ENCODE measurements at places on chromosomes 3 and 15.

DNA sequence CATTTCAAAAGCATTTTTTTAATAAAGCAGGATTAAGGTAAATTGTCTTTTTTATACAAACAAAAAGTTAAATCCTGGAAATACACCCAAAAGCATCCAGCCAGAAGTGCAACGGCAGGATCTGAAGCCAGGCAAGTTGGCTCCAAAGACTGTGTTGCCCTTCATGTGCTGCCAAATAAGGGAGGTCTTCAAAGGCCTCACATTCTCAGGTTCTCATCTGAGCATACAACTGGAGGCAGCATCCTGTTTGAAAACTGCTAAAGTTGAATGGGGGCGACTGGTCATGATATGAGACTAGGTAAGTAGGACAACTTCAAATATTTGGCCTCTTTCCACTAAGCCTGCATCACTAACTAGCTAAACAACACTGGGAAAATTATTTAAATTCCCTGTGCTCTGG lies 52.2 kb downstream of the IMPG2 start:
- no peak for DNase-seq

DNA sequence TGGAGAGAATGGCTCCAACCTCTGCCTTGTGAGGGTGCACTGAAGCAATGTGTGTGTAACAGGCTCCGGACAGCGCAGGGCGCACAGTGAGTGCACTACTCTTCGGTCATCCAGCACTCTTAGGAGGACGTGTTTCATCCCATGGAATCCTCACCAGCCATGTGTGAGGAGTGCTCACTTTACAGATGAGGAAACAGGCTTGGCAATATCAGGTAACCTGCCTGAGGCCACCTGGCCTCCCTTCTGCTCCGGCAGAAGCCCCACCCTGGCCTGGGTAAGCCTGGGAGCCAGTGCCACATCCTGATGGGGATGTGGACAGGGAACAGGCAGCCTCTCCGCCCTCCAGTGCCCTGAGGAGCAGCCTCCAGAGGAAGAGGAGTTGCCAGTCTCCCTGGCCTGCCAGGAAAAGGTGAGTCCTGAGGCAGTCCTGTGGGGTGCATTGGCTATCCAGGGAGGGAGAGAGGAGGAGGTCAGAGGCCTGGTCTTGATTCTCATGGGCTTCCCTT lies 39.4 kb upstream of the LIMD1 start:
- no peak for DNase-seq

- DNase-seq = no peak
Observed at GRCh38 chr3:72272356-72272755, 487.4 kb upstream of the PROK2 start.

DNA sequence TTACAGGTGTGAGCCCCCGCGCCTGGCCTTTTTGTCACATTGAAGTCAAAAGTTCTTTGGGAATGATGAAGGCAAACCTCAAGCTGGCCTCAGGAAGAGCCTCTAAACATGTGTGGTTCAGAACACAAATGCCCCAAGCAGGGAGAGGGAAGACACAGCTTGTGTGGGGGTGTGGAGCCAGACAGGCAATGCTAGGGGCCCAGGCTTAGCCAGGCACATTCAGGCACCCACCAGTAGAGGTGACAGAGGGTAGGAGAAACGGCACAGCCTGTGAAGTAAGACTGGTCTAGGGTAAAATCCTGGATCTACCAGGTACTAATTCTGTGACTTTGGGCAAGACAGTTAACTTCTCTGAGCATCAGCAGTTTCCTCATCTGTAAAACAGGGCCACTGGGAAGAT lies 3.5 kb downstream of the HDC start:
- DNase-seq = no peak

DNA sequence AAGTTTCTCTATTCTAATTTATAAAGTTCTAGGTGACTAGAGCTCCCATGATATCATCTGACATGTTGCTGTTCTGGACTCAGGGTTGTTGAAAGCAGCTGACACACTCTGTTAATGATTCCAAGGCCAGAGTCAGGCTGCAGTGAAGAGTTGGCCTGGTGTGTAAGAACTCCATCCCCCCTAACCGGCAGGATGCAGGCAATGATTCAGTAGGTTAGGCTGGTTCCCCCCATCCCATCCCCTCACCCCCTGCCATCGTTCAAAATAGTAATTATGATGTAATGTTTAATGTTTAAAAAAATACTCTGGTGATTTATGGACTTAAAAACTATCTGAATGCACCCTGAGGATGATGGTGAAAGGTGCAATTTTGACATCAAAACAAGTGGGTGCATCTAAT lies 4.6 kb upstream of the TRIM71 start:
- DNase-seq = no peak

DNA sequence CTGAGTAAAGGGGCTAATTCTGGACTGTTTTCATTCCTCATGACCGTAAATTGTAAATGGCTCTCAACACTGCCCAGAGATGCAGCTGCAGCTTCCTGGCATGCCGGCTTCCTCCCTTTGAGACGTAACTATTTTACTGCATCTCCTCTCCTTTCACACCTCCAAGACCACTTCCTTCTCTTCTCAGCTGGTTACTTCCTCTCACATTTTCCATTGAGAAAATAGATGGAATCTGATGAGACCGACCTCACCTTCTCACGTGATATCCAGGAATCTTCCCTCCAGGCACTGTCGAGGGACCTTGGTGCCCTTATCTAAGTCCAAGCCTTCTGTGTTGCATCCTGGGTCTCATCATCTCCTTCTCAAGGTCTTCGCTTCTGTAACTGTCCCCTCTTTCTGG lies 12.7 kb downstream of the LYSMD4 start:
- no peak for DNase-seq

DNA sequence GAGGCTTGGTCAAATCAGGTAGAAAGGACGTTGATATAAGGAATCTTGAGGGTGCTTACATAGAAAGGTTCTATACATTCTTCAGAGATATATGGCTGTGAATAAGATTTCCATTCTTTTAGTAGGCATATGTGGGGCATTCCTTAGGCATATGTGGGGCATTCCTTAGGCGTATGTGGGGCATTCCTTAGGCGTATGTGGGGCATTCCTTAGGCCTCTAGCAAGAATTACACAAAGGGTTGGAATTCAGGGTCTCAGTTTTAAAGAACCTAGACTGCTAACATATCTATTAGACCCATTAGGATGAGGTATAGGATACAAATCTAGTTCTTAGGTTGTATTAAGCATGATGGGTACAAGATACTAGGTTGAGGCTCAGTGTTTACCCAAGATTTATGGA lies 607.8 kb downstream of the SI start:
- no peak for DNase-seq

GRCh38 chr3:141388823-141389621 lies 20.7 kb downstream of the ZBTB38 start:
- DNase-seq = no peak

DNA sequence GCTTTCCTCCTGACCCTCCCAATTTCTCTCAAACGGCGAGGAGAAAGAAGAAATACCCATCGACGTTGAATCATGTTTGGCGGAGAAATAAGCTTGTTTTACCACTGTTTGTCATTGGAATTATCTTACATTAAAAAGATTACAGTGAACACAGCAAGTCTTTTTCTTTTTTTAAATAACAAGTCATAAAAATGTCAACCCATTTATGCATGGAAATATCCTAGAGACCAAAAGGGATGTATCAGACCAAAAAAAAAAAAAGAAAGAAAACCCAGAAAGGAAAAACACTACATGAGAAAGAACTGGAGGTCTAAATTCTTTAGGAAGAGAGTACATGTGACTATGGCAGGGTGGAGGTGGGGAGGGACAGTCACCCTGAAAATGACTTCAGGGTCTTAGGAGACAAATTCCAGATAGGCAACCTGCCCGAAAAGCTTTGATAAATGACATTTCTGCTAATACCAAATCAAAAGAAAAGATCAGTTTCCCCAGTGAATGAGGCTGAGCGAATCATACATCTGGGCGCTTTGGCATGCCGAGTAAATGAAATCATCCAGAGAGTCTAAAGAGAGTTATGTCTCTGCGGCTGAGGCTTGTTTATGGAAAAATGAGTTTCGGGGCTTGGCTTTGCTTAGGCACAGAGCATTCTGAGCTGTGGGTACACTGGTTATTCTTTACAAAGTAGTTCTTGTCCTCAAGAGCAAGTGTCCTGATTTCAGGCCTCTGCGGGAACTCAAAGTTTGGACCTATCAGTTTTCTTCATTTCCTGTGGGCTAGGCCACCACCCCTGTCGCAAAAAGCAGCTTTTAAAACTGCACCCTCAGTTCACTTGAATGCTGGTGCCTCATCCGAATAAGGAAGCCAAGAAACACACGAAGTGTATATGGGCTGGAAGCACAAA lies 110.1 kb upstream of the TGFBR2 start:
- DNase-seq = no peak

GRCh38 chr3:46845397-46845859 lies 17.8 kb downstream of the MYL3 start:
- no peak for DNase-seq

DNA sequence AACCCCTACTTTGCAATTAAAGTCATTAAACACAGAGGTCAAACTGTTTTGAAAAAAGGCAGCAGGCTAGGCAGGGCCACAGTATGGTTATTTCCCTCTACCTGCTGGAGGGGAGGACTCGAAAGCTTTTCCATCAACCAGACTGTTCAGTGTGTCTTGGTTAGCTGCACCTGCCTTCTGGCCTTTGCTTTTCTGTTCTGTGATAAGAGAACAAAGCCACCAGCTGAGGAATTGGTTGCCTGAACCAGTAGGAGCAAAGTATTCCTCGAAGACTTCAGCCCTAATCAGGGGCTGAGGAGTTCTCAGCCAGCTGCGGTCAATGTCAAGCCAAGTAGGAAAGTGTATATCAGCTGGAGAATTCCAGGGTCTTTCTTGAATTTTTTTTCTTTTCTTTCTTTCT lies 132.5 kb downstream of the SOX2 start:
- DNase-seq = no peak

DNA sequence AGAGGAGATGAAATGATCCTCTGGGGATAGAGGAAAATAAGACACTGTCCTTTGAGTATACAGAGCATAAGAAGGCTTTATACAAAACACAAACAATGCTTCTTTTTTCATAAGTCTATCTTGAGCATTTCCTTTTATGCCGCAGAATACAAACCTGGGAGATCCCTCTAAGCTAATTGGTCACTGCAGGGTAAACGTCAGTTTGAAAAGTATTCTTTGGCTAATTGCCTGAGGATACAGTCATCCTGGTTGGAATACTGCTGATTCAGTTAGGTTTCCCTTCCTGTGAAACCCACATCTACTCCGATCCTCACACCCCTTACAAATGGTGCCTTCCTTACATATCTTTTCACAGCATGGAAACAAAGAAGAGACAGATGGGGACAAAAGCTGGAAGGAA lies 10.6 kb downstream of the WNT5A start:
- DNase-seq = no peak

GRCh38 chr3:58581328-58582091 lies 4.3 kb upstream of the FAM107A start:
- no peak for DNase-seq

DNA sequence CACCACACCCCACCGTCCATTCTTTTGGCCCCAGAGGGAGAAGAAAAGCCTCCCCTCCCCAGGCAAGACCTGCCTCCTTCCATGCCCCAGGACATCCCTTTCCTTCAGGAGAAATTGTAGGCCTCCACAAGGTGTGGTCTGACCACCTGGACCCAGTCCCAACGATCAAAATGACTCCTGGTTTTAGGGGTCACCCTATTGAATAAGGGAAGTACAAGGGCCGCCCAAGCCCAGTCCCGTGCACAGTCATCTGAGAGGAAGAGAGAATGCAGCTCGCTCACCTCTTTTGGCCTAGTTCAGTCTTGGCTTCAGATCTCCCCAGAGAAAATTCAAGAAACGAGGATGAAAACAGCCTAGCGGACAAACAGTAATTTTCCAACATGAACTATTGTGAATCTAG lies 249.1 kb downstream of the UACA start:
- no peak for DNase-seq

GRCh38 chr3:182959474-182960350 lies 20.6 kb downstream of the DCUN1D1 start:
- no peak for DNase-seq

DNA sequence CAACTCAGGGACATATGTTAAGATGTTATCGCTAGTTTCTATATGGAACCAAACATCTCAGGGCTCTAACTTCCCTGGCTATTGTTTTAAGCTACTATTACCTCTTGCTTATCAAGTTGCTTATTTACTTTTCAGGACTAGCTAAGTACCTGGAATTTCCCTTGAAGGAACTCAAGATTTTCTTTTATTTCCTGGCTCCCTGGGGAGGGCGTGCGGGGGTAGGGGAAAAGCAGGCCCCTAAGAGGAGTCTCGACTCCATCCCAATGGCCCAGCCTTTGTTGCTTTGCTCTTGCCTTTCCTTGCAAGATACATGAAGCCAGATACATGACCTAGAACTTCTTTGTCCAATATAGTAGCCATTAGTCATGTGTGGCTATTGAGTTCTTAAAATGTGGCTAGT lies 76.9 kb upstream of the STXBP5L start:
- DNase-seq = no peak

- DNase-seq = no peak
Observed at GRCh38 chr15:63048776-63049665, 6.5 kb downstream of the TPM1 start.

DNA sequence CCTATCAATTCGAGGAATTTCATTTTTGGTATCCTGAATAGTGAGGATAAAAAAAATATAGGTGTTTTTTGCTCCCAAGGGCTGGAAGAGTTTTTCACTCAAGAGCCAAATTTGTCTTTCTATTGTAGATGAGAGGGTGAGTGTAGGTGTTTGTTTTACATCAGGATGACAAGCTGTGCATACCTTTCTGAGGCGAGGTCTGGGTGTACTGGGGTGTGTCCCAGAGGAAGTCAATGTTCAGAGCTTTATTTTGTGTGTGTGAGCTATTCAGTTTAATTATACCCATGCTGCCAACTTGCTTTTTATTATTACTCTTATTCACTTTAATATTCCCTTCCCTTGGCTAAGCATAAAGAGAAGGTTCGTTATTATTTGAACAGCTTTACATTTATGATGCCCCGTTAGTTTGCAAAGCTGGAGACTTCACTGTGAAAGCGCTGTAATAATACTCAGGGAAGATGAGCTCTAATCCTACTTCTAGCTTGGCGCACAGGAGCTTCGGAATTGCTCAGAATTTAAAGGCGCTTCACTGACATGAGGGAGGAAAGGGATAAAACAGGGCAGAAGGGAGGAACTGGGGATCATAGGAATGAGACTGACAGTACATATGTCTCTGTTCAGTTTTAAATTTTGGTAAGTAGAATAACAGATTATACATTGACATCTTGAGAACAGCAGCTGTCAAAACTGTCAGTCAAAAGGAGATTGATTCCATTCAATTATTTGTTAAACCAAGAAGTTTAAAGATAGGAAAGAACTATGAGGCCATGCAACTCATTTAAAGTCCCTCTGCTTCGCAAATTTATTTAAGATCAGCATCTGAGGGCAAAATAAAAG lies 117.7 kb upstream of the TP63 start:
- no peak for DNase-seq

DNA sequence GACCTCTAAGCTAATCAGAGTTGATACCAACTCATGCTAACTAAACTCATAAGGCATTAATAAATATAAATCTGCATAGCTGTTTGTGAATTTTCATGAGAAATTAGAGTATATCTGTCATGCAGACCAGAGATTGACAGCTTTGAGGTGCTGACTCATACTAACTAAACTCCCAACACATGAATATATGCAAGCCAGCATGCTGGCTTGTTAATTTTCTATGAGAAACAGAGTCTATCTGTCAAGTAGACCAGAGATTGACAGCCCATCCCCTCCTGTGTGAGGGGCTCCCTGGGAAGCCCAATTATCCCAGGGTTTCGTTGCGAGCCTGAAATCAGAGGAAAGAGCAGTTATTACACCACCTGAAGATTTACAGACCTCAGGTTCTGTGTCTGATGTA lies 69.3 kb downstream of the CD47 start:
- no peak for DNase-seq

- DNase-seq = no peak
Observed at GRCh38 chr3:69811452-69812401, 72.5 kb downstream of the MITF start.

- no peak for DNase-seq
Observed at GRCh38 chr3:193396451-193397244, 18.1 kb upstream of the ATP13A5 start.
